ENCODE measurements at places on chromosomes 16 and 17.
A peak's percentile ranks its signal among the peaks of the same experiment; 100 is the strongest.

DNA sequence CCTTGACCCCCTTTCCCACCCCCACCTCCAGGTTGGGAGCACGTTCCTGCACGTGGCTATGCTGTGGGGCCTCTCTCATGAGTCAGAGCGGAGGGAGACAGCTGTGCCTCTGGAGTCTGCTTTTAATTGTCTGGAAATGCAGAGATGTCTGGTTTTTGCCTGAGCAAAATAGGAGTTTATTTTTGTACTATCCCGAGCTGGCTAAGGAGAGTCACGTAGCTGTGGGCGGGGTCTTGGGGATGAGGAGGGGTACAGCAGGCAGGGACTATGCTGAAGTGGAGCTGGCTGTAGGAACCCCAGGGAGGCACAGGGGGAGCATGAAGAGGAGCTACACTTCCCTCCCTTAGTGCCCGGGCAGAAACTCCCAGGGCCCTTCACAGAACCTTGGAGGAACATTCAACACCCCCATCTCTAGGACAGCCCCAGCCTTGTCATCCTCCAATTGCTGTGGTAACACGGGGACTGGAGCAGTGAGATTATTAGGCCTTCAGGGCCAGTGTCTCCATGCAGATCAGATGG lies 44.7 kb upstream of the LGALS9 start:
- H3K4me1 ChIP-seq: peaks cover 3% of the 10 kb centered on the region
- H3K4me3 ChIP-seq: no peak overlapping the region
- no peak overlapping the region for H3K27ac ChIP-seq
- no peaks in the 10 kb centered on the region for H3K36me3 ChIP-seq

DNA sequence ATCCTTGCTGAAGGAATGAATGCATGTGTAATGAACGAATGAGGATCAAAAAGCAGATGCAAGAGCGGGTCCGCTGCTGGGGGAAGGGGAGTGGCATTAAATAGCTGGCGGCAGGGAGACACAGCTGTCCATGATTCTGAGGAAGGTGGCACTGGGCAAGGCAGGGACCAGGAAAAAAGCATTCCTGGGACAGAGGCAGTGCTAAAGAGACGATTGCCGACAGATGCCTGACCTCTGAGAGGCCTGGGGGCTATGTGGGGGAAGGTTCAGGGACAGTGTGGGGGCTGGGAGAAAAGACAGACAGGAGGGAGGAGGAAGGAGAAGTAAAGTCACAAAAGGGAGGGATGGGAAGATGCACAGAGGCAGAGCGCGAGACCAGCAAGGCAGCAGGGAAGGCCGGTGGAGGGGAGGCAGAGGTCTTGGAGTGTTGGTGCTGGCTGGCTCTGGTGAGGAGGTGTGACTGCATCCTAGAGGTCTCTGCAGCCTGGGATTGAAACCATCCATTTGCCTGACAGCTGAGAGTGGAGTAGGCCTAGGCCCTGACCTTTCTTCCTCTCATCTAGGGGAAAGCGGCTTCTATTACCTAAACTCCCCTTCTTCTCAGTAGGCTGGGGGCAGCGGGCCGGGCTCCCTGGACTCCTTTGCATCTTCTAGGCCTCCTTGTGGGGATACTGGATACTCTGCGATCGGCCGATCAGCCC lies 109.9 kb downstream of the SDK2 start:
- H3K27ac ChIP-seq: no peak overlapping the region
- no peaks in the 10 kb centered on the region for H3K27me3 ChIP-seq
- no peaks in the 10 kb centered on the region for H3K4me1 ChIP-seq
- no peaks in the 10 kb centered on the region for H3K36me3 ChIP-seq
- H3K4me3 ChIP-seq: no peak overlapping the region

DNA sequence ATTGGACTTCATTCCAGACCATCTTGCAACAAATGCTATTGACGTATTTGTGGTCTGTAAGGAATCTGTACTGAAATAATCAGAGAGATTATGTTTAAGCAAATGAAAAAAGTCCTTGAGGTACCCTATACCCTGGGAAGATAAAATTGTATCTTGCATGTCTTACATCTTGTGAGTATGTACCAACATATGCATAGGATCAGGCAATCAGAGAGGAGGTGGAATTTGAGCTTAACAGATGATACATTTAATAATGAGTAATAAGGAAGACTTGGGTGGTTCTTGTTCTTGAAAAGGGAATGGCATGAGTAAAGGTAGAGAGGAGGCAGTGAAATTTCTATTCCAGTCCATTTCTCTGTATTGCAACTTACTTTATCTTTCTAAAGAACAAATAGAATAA lies 10.6 kb downstream of the MOSMO start:
- DNase-seq: no peak
- no peaks in the 10 kb centered on the region for H3K36me3 ChIP-seq
- H3K4me3 ChIP-seq: no peak overlapping the region
- no peak overlapping the region for H3K27ac ChIP-seq
- no peaks in the 10 kb centered on the region for H3K27me3 ChIP-seq

DNA sequence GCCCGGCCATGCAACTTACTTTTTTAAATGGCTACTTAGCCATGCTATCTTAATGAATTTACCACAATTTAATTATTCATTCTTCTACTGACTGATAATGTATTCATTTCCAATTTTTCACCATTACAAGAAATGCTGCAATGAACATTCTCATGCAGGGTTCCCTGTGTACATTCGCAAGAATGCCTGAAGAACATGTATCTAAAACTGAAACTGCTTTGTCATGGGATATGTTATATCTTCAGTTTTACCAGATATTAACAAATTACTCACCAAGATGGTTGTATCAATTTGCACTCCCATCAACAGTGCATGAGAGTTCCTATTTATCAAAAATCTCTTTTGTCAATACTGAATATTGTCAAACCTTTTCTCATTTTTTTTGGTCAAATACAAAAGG lies 100.8 kb downstream of the SLC39A11 start:
- H3K4me1 ChIP-seq: no peaks in the 10 kb centered on the region
- H3K27ac ChIP-seq: no peak overlapping the region
- H3K36me3 ChIP-seq: no peaks in the 10 kb centered on the region
- no peak for DNase-seq

GRCh38 chr16:17939122-17939536 lies 397.4 kb downstream of the NPIPA8 start:
- no peak for DNase-seq
- H3K4me3 ChIP-seq: no peak overlapping the region
- no peaks in the 10 kb centered on the region for H3K36me3 ChIP-seq

DNA sequence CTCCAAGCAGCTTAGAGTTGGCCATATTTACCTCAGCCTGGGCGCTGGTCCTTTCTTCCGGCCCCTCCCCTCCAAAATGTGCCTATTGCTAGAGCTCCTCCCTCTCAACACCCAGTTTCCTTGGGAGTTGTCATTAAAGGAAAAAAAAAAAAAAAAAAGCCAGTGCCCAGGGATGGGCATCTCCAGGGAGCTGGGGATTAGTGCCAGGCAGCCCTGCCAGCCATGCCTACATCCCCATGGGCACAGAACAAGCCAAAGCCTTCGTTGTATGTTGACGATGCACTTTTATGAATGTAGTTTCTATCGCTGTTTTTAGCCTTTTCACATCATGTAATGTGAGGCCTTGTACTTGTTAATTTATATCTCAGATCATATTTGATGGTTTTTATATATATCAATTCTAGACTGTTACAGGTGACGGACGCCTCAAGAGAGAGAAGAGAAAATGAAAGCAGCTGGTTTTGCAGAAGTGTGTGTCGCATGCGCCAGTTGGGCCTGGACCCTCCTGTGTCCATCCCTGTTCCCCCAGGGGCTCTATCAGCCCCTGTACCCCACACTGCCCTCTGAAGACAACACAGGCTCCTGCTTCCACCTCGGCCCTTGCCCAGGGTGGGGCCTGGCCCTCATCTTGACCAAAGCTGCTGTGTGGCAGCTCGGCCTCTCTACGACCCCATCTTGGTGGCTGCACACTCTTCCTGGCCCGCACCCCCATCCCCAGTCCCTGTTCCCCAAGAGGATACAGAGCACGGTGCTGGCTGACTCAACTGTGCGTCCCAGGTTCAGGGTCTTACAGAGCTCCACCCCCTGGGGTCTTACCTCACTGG lies 4.8 kb downstream of the LIMD2 start:
- H3K27me3 ChIP-seq: no peaks in the 10 kb centered on the region
- no peaks in the 10 kb centered on the region for H3K36me3 ChIP-seq
- no peak for DNase-seq
- peaks cover 24% of the 10 kb centered on the region for H3K4me1 ChIP-seq

GRCh38 chr17:40551879-40552768 lies 13.1 kb downstream of the CCR7 start:
- no peak overlapping the region for H3K4me3 ChIP-seq
- peaks cover 28% of the 10 kb centered on the region for H3K4me1 ChIP-seq
- H3K36me3 ChIP-seq: no peaks in the 10 kb centered on the region
- H3K27ac ChIP-seq: peak overlapping the region; percentile 27
- no peaks in the 10 kb centered on the region for H3K27me3 ChIP-seq

GRCh38 chr17:11553135-11553534 lies 45.1 kb upstream of the DNAH9 start:
- no peak for DNase-seq
- H3K4me3 ChIP-seq: no peak overlapping the region
- H3K36me3 ChIP-seq: no peaks in the 10 kb centered on the region
- no peaks in the 10 kb centered on the region for H3K27me3 ChIP-seq
- no peaks in the 10 kb centered on the region for H3K4me1 ChIP-seq

GRCh38 chr17:49925921-49926320 lies 43.1 kb upstream of the DLX4 start:
- H3K4me3 ChIP-seq: no peak overlapping the region
- H3K27me3 ChIP-seq: no peaks in the 10 kb centered on the region
- no peak overlapping the region for H3K27ac ChIP-seq
- no peaks in the 10 kb centered on the region for H3K36me3 ChIP-seq
- no peaks in the 10 kb centered on the region for H3K4me1 ChIP-seq
- peak; percentile 17 for DNase-seq

- peaks cover 44% of the 10 kb centered on the region for H3K4me1 ChIP-seq
- peaks cover 5% of the 10 kb centered on the region for H3K36me3 ChIP-seq
- no peak for DNase-seq
- no peaks in the 10 kb centered on the region for H3K27me3 ChIP-seq
- H3K4me3 ChIP-seq: no peak overlapping the region
- no peak overlapping the region for H3K27ac ChIP-seq
These were observed 4.6 kb downstream of the RBBP6 start for GRCh38 chr16:24543949-24544348.

DNA sequence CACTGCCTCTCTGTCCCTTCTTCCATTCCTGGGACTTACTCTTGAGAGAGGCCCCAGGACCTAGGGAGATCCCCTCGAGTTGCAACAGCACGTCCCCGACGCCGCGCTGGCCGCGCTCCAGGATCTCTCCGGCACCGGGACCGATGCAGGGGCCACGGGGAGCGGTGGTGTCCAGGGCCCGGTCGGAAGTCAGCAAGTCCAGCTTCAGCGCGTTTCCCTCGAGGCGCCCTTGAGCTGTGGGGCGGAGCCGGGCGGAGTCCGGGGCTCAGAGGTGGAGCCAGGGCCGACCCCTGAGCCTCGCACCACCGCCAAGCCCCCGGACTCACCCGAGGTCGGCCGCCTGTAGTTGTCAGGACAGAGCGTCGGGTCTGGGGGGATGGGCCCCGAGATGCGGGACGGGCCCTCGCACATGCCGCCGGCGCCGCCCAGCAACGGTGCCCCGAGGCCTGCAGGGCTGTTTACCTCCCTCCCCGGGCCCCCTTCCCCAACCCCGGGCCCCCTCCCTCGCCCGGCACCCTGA lies 458 bp downstream of the ENKD1 start:
- peak; percentile 70 for DNase-seq
- peaks cover 66% of the 10 kb centered on the region for H3K4me1 ChIP-seq
- peak overlapping the region; percentile 44 for H3K4me3 ChIP-seq
- H3K27me3 ChIP-seq: no peaks in the 10 kb centered on the region
- no peaks in the 10 kb centered on the region for H3K36me3 ChIP-seq

DNA sequence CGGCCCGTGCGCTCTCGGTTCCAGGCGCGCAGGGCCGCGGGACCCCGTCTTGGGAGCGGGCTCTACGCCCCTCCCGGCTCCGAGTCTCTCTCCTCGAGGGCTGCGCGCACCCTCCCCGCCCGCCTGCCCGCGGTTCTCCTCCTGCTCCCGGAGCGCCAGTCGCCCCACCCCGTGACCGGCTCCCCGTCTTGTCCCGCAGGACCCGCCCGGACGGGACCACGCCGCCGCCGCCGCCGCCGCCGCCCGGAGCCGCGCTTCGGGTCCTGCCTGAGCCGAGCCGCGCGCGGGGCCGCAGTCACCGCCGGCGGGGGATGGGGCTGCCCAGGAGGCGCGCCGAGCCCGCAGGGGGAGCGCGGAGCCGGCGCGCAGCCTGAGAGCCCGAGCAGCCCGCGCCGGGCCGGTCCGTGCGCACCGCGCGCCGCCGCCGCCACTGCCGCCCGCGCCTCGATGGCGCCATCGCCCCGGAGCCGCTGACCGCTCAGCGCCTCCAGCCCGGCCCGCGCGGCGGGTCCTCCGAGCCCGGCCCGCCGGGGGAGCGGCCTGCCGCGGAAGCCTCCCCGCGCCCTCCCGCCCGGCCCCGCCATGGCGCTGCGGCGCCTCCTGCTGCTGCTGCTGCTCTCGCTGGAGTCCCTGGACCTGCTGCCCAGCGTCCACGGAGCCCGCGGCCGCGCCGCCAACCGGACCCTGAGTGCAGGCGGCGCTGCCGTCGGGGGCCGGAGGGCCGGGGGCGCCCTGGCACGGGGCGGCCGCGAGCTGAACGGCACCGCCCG lies at the start of gene SHISA6:
TSS of gene SHISA6 (plus strand) at position 373 of the 770 bp plus-strand sequence.
- H3K27me3 ChIP-seq: peaks cover 13% of the 10 kb centered on the region
- peaks cover 13% of the 10 kb centered on the region for H3K4me1 ChIP-seq
- no peak for DNase-seq
- H3K36me3 ChIP-seq: no peaks in the 10 kb centered on the region
- H3K4me3 ChIP-seq: no peak within 1 kb of the TSS

GRCh38 chr17:40072040-40072734 lies 9.4 kb downstream of the THRA start:
- H3K4me1 ChIP-seq: peaks cover 100% of the 10 kb centered on the region
- no peaks in the 10 kb centered on the region for H3K36me3 ChIP-seq
- H3K4me3 ChIP-seq: no peak overlapping the region

DNA sequence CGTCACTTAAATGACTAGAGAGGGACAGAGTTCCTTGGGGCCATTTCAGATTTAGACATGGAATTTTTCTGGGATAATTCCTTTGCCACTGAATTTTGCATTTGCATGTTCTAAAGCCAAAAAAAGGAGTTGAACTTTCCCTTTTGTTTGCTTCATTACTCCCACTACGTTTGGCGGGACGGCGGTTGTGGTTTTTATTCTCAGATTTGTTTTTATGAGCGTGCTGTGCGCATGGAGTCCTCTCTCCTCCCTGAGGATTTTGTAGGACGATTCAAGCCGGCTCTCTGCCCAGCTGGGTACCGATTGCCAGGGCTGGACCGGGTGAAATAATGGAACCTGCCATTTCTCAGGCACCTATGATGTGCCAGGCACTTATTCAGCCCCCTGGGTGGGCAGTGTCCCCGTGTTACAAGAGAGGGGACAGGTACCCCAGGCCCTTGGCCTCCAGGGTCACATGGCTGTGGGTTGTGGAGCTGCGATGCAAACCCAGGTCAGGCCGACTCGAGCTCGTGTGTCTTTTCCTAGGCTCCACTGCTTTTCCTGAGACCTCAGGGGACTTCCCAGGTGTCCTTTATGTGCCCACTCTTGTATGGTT lies 18.8 kb downstream of the CMIP start:
- no peak for DNase-seq
- H3K4me3 ChIP-seq: no peak overlapping the region
- peaks cover 31% of the 10 kb centered on the region for H3K4me1 ChIP-seq
- no peaks in the 10 kb centered on the region for H3K36me3 ChIP-seq
- no peak overlapping the region for H3K27ac ChIP-seq
- H3K27me3 ChIP-seq: no peaks in the 10 kb centered on the region

GRCh38 chr17:67055811-67056745 lies 11.7 kb downstream of the CACNG1 start:
- no peak overlapping the region for H3K27ac ChIP-seq
- H3K36me3 ChIP-seq: no peaks in the 10 kb centered on the region
- DNase-seq: peak; percentile 16

Measured in body of pancreas (tissue), 4 donors.